ENCODE measurements at places on chromosomes 6 and 20.

- no peak for DNase-seq
Observed at GRCh38 chr6:122788208-122788607, 850 bp upstream of the SMPDL3A start.

GRCh38 chr6:105573138-105573537, 170.3 kb upstream of the PREP start:
- DNase-seq = no peak

DNA sequence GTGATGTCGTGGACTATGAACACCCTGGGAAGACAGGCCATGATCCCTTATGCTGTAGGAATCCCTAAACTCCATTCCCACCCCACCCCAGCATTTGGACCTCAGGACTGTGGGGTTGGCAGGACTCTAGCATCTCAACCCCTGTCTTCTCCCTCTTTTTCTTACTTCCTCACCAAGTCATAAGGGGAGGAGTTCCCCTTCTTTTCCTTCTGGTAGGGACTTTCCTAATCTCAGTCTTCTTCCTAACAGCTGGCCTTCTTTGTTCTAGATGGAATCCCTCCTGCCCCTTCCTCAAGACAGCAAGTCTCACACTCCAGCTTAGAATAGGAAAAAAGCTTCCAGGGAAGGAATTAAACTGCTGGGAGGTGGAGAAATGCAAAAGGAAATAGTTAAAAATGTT, 2.3 kb upstream of the SIRPB2 start:
- DNase-seq = no peak

- DNase-seq = peak; percentile 45
Observed at GRCh38 chr6:31901953-31902643, at the start of gene ZBTB12. Gene ZBTB12 (minus strand): TSS chr6:31902086. CDS start chr6:31901305, 781 bp downstream.

- no peak for DNase-seq
Observed at GRCh38 chr6:147207351-147207750, 3.1 kb downstream of the STXBP5 start.

Measured in NCI-H2029 treated with DMSO at 0.1 percent for 48 hours (cell line).